ENCODE measurements at places on chromosomes 6 and 20. TPM values are rescaled to one million over a fixed set of nuclear protein-coding genes. Genes with fewer than 3 reads are reported as not detected.

GRCh38 chr20:62707921-62708521 is 615 bp upstream of the NTSR1 start:
- DNase-seq: no peak

DNA sequence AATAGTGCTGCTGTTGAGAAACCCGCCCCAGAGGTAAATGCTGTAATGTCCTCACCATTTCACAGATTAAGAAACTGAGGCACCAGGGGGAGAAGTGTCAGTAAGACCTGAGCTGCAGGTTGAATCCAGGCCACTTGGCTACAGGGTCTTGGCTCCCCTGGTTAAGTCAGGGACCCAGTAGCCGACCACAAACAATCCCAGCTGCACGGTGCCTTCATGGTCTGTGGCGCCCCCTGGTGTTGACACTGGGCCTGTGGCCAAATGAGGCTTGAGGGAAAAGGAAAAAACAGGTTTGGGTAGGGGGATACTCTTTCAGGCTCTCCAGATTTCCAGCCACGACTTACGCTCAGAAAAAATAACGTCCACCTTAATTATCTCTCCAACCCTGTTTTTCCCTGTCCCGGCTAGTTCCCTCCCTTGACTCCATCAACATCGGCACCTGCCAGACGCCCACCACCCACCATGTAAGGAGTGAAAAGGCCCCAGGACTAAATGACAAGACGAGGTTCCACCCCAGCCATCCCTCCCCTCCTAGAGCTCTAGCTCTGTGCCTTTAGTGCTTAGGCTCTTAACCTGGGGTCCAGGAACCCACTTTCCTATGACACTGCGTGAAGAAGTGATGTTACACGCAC is 47.7 kb upstream of the POLR1H start:
- no peak for DNase-seq

- DNase-seq: peak; percentile 17
Measured at GRCh38 chr20:9407805-9408421, 106.5 kb upstream of the LAMP5 start.

GRCh38 chr6:68876792-68877493 is 241.9 kb downstream of the ADGRB3 start:
- no peak for DNase-seq

DNA sequence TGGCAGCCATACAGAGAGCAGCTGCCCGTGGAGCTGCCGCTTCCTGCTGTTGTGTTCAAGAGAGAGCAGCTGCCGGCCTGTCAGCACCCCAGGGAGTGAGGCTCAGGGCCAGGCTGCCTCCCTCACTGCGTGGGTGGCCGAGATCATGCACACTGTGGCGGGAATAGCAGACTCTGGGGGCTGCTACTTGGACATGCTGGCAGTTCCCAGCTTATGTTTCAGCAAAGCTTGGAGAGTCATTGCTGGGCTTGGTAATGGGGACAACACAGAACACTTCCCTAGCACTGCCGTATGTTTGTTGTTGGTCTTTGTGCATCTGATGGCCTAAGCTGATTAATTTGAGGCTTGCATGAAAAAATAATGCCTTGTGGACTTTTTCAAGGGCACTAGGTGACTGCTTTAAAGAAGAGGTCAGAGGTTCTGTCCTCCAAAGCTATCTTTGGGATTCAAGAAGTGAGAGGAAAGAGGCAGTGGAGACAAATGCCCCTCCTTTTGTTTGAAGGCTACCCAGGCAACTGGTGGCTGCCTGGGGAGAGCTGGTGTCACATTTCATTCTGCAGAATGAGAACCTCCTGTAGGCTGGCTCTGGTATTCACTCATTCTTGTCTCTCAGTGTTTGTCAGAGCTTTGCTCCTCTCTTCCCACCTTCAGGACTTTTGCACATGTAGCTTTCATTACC is 18.8 kb downstream of the MRAP2 start:
- DNase-seq: no peak

- DNase-seq: no peak
Measured at GRCh38 chr6:40082278-40083043, 148.2 kb upstream of the MOCS1 start.

GRCh38 chr6:113662688-113663333 is 194.3 kb upstream of the MARCKS start:
- DNase-seq: no peak

GRCh38 chr6:47009583-47009982 is 32.5 kb downstream of the ADGRF1 start:
- DNase-seq: no peak

GRCh38 chr6:4220558-4220957 is 85.2 kb upstream of the ECI2 start:
- no peak for DNase-seq

DNA sequence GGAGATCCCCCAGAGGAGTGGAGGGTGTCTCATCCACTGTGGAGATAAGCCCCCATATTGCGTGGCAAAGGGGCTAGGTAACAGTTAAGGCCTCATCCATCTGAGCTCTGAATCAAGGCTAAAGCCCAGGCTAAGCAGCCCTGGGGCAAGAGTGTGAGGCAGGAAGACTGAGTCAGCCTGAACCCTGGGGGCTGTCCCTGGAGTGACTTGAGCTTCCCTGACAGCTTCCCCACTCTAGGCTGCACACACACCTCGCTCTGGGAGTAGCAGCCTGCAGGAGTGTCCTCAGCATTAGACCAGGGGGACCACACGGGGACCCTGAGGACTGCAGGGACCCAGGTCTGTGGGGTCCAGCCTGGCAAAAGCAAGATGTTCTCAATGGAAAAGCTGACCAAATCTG is 27.9 kb downstream of the UBD start:
- no peak for DNase-seq

GRCh38 chr20:51372176-51372803 is 170.2 kb downstream of the NFATC2 start:
- peak; percentile 30 for DNase-seq

- no peak for DNase-seq
Measured at GRCh38 chr20:54048481-54048880, 21.9 kb downstream of the BCAS1 start.

GRCh38 chr6:35015996-35016395 is 125.1 kb downstream of the TCP11 start:
- no peak for DNase-seq

DNA sequence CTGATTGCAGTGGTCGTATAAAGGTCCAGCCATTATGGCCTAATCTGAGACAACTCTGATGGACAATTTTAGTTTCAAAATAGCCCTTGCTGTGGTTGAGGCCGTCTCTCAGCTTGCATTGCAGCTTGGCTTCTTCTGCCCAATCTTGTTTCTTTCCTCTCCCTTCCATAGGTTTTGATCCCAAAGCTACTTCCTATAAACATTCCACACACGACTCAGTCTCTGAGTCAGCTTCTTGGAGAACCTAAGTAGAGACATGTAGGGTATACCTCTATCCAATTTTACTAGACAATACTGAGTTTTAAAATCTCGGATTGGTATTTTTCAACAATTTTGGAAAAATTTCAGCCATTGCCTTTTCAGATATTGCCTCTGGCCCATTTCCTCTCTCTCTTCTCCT is 13.4 kb downstream of the IYD start:
- DNase-seq: no peak

LPA gene
- total RNA-seq: not detected

CD93 gene
- 1.9 TPM for total RNA-seq

PRSS16 gene
- 0.55 TPM for total RNA-seq

PRSS35 gene
- total RNA-seq: not detected

TREM2 gene
- not detected for total RNA-seq

RNF182 gene
- not detected for total RNA-seq

CRISP3 gene
- not detected for total RNA-seq

MOG gene
- total RNA-seq: not detected

LGSN gene
- not detected for total RNA-seq

KIF25 gene
- not detected for total RNA-seq

Measured in activated T-helper 2 cell treated with anti-CD3 and anti-CD28 coated beads, Interferon-gamma antibody, Interleukin-2, Interleukin-4, amounts not matched to agents 10 μg/mL and 5 μg/mL and 100 μg/mL, durations not matched to agents 14 hours and 24 hours and 36 hours (primary cell).